Urothelium cell line (cell line): ENCODE measurements at places on chromosomes 5 and 9.
A peak's percentile ranks its signal among the peaks of the same experiment; 100 is the strongest.

- peak; percentile 25 for DNase-seq
Observed at GRCh38 chr5:99900302-99900852, 634.8 kb upstream of the FAM174A start.

- peak; percentile 7 for DNase-seq
Observed at GRCh38 chr5:80686757-80687156, 32.0 kb upstream of the DHFR start.

- no peak for DNase-seq
Observed at GRCh38 chr5:67129768-67130167, 66.8 kb downstream of the CD180 start.

DNA sequence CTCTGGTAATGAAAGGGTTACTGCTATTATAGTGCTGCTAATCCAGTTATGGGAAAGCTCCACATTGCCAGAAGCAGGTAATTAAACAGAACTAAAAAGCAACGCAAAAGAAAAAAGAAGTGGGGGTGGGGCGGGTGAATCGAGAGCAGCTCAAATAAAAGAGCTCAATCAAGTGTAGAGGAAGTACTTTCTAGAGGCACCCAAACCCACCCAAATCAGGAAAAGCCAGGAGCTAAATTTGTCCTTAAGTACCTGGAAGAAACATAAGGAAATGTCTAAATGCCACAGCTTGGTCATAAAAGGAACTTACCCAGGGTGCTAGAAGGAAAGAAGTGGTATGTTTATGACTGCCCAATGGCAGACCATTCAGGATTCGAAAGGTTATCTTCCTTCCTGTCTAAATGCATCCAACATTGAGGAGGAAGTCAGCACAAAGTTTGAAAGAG, 2.4 kb upstream of the RNF145 start:
- DNase-seq, result no peak

GRCh38 chr5:159854916-159855315, 61.4 kb upstream of the ADRA1B start:
- peak; percentile 73 for DNase-seq

GRCh38 chr5:75058986-75059535, 6.7 kb upstream of the GCNT4 start:
- no peak for DNase-seq
